ENCODE measurements at places on chromosomes 3 and 15.

GRCh38 chr15:69871511-69872134, 226.1 kb downstream of the TLE3 start:
- DNase-seq, result no peak

DNA sequence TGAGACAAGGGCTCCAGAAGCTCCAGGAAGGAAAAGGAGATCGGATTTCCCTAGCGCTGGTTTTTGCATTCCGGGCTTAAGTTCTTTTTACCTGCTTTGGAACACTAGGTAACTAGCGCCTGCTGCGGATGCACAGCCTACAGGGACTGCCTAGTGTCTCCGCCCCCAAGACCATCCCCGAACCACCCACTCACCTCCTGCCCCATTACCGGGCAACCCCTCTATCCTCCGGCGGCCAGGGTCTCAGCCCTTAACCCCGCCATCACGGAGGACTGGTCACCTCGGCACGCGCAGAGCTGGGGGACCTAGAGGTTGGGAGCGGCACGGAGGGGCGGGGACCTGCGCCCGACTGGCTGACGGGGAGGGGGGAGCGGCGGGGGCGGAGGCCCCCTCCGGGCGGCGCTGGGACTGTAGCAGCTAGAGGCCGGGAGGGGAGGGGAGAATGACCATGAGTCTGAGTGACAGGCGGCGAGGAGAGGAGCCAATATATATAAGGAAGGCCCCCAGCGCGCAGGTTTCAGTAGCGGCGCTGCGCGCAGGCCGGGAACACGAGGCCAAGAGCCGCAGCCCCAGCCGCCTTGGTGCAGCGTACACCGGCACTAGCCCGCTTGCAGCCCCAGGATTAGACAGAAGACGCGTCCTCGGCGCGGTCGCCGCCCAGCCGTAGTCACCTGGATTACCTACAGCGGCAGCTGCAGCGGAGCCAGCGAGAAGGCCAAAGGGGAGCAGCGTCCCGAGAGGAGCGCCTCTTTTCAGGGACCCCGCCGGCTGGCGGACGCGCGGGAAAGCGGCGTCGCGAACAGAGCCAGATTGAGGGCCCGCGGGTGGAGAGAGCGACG, at the start of gene DLL4:
DLL4 (plus strand) TSS at position 520 of the 839 bp plus-strand sequence. CDS start 329 bp downstream, outside the sequence.
- peak; percentile 67 for DNase-seq

GRCh38 chr3:5251196-5251583, 63.7 kb downstream of the EDEM1 start:
- no peak for DNase-seq

GRCh38 chr15:65059369-65059750, 8.4 kb downstream of the RASL12 start:
- DNase-seq, result no peak

- no peak for DNase-seq
These were observed 28.4 kb upstream of the SLC2A2 start for GRCh38 chr3:171054921-171055320.
